NCI-H524 treated with DMSO at 0.1 percent for 48 hours (cell line): ENCODE measurements at places on chromosomes 2 and 18.

DNA sequence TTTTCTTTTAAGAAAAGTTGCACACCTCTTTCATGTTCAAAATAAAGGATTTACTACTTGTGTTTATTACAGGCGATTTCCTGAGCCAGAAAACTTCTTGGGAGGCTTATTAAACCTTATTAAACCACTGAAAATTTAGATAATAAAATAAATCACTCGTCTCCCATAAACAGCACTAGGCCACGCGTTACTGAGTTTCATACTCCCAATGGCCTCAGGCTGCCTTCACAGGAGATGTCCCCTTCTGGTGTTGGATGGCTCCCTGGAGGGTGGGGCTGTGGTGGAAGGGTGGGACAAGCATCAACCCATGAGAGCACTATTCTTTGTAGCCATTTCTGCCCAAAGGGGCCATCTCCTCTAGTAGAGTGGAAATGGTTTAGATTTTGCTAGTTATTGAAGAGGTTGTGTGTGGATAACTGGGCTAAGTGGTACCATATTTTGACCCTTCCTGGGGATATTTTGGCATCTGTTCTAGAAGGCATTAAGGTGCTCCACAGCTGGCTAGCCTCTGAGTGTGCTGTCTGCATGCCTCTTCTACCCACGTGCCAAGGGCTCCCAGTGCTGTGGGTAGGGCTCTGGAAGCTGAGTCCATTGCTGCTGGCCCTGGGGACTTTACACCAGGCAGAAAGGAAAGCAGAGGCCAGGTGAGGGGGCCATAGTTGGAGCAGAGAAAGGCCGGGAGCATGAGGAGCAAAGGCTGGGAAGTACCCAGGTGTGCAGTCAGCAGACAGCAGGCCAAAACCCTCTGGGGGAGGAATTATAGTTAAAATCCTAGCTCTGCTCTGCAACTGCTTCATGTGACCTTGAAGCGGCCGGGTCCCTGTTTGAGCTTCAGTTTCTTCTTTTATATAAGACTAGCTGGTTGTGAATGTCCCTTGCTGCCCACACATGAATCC, 121.7 kb upstream of the SMAD2 start:
- DNase-seq: no peak

DNA sequence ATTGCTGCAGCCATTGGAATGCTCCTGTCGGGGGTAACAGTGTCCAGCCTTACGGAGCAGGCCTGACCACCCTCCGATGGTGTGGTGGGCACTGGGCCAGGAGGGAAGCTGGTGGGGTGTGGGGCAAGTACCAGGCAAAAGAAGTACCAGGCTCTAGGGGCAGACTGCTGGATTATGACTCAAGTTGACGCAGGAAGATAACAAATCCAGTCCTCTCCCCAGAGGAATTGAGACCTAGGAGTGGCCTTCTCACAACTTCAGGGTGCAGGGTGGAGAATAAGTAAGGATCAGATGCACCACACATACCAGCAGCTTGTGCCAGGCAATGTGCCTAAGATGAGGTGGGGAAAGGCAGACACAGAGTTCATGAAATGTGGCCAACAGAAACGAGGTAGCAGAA, 37.9 kb downstream of the SEMA4F start:
- no peak for DNase-seq

GRCh38 chr18:44709307-44710126, 28.8 kb downstream of the SETBP1 start:
- DNase-seq: no peak

DNA sequence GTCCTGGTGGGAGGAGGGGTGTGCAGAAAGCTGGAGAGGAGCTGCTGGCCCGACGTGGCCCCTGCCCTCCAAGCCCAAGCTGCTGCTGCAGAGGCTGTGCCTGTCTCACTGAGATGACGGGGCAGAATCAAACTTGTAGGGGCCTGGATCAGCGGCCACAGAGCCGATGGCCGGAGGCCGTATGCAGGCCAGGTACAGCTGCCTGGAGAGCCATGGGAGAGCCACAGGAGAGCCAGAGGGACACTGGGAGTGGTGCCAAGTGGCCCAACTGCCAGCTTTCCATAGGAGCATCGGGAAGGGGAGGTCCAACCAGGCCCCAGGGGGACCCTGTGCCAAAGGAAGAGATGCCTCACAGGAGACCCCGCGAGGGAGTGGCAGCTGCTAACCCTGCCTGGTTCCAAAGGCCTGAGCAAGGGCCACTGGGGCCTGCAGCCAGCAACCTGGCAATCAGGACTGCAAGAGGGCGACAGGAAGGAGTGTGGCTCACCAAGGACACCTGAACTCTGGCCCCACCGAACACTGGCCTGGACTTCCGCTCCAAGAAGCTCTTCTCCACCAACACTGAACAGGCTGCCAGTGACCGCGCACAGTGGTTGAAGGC, 70.7 kb downstream of the HDAC4 start:
- no peak for DNase-seq

DNA sequence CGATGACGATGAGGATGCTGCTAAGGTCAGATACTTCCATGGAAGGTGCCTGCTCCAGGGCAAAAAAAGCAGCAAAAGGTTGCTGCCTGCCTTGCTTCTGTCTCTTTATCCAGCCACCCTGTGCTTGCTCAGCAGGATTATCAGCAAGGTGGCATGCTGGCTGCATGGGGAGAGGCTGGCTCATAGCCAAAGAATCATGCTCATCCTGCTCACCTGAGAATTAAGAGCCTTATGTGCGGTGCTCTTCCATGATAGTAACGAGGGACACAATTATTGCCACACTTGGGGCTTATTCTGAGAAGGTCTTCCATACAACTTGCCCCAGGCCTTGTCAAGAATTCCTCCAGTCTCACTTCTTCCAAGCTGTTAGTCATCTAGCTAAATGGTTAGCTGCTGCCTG, 60.4 kb upstream of the SEC11C start:
- DNase-seq: no peak

- DNase-seq: no peak
Observed at GRCh38 chr2:86488561-86489250, 47.5 kb downstream of the KDM3A start.

- no peak for DNase-seq
Observed at GRCh38 chr2:309148-309953, 21.5 kb upstream of the ALKAL2 start.

GRCh38 chr2:241724975-241725870, 9.2 kb upstream of the D2HGDH start:
- DNase-seq: no peak

- DNase-seq: no peak
Observed at GRCh38 chr2:172711110-172711509, 24.5 kb upstream of the RAPGEF4 start.

- no peak for DNase-seq
Observed at GRCh38 chr2:115739574-115739973, 1297.1 kb downstream of the DPP10 start.

- DNase-seq: no peak
Observed at GRCh38 chr18:8052237-8052701, 485.2 kb downstream of the PTPRM start.

DNA sequence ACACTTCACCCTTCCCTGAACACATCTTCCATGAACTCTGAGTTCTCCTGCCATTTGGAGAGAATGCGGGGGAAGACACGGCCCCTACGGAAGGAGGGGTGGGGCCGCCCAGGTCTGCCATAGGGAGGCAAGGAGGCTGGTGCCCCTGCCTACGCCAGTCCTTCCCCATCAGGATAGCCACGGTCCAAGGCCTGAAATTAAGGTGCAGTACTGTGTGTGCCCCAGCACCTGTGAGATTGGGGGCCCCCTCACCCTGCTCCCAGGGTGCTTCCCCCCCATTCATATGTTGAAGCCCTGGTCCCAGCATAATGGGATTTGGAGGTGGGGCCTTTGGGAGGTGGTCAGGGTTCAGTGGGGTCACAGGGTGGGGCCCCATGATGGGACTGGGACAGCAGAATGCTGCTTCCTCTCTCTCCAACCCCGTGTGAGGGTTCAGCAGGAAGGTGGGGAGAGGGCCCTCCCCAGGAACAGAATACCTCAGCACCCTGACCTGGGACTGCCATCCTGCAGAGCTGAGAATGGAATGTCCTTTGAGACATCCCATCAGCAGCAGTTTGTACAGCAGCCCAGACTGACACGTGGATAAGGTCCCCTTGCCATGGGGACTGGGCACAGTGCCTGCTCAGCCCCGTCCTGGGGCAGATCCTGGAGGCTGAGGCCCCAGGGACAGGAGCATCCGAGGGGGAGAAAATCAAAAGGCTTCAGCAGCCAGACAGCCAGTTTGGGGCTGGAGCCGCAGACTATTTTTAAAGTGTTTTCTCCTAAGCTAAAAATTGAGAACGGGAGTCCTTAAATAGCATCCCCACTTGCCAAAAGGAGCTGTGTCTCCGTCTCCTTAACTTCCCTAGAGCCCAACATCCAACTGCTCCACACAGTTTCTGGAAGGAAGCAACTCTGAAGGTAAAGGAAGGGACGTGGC, 105.1 kb downstream of the NDUFA10 start:
- no peak for DNase-seq

GRCh38 chr2:228798458-228799207, 472.5 kb downstream of the PID1 start:
- no peak for DNase-seq

DNA sequence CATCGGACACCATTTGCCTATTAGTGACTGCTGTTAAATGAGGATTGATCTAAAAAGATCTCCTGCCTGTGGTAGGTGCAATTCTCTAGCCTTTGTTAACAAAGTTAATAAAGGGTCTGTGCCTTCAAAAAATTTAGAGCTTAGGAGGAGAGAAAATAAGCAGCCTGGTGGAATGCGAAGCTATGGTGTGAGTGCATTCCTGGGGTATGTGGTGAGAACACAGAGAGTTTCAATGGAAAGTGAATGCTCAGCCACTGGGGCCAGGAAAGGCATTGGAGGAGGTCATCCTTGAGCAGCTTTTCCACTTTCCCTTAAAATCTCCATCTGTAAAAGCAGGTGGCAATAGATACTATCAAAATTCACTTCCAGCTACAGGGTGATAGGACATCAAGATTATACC, 331.2 kb upstream of the LRATD1 start:
- no peak for DNase-seq

DNA sequence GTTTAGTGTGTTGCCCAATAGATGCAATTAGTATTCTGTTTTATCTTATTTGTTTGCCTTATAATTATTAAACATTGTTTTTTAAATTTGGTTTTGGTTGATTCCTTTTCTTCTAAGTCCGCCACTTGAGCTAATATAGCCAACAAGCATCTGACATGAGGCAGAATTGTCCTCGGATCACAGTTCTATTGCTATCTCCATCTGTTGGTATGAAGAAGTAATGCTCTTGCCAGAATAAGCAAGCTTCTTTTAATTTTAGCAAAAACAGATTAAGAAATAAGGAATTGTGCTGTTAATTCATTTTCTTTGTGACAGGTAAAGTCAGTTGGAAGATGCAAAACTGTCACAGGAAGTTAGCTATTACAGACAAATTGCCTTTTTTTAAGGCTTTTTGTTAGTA, 54.3 kb downstream of the R3HDM1 start:
- no peak for DNase-seq

DNA sequence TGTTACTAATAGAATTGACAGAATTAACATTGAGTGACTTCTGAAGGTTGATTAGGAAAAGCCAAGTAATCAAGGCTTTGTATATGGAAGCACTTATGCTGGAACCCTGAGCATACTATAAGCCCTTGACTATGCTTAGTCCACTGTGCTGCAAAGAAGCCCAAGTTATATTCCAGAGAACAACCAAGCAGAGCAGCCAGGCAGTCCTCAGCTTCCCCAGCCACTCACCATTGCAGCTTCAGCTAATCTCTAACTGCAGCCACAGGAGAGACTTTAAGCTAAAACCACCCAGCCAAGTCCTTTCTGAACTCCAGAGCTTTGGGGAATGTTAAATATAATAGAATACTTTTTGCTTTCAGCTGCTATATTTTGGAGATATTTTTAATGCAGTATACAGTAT, 164.4 kb upstream of the VWC2L start:
- DNase-seq: no peak

DNA sequence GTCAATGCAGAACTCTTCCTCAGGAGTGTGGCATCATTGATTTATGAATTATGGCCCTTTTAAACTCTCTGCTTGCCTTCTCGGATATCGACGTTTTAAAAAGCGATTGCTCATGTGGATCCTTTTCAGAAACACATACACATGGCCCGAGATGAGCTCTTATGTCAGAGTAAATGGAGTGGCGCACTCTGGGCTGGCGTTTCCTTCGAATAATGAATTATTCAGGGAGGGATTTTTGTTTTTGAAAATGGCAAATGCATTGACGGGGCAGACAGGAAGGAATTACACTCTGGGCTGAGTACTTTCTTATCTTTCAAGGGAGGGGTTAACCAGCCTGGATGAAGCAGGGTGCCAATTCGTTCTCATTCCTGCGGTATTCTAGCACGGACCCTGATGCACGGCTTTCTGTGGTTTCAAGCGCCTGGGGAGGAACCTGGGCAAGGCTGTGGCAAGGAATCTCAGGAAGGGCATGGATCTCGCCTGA, 142.7 kb downstream of the PRKCE start:
- no peak for DNase-seq

- DNase-seq: no peak
Observed at GRCh38 chr2:30410217-30410616, 36.8 kb upstream of the LCLAT1 start.

GRCh38 chr18:63182310-63182772, 137.2 kb downstream of the BCL2 start:
- no peak for DNase-seq

GRCh38 chr2:33378556-33379210, 97.8 kb upstream of the RASGRP3 start:
- no peak for DNase-seq

DNA sequence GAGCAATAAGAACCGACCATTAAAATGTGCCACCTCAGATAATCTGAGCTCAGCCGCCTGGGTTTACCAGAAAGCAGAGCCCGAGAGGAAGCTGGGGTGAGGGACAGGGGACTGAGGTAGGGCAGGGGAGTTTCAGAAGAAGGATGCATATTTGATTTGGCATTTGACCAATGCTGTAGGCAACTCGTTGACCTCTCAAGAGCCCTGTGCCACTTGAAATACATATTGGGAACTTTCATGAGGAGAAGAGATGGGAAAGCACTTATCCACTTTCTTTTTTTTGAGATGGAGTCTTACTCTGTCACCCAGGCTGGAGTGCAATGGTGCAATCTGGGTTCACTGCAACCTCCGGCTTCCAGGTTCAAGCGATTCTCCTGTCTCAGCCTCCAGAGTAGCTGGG, 148.4 kb upstream of the SPRED2 start:
- DNase-seq: no peak

GRCh38 chr2:224838335-224838734, 122.2 kb upstream of the CCDC195 start:
- no peak for DNase-seq

- no peak for DNase-seq
Observed at GRCh38 chr2:56648802-56649201, 465.0 kb downstream of the CCDC85A start.

- no peak for DNase-seq
Observed at GRCh38 chr2:12110481-12110880, 364.0 kb downstream of the LPIN1 start.
